NCI-H1930 (cell line): ENCODE measurements at places on chromosomes 4 and X.

DNA sequence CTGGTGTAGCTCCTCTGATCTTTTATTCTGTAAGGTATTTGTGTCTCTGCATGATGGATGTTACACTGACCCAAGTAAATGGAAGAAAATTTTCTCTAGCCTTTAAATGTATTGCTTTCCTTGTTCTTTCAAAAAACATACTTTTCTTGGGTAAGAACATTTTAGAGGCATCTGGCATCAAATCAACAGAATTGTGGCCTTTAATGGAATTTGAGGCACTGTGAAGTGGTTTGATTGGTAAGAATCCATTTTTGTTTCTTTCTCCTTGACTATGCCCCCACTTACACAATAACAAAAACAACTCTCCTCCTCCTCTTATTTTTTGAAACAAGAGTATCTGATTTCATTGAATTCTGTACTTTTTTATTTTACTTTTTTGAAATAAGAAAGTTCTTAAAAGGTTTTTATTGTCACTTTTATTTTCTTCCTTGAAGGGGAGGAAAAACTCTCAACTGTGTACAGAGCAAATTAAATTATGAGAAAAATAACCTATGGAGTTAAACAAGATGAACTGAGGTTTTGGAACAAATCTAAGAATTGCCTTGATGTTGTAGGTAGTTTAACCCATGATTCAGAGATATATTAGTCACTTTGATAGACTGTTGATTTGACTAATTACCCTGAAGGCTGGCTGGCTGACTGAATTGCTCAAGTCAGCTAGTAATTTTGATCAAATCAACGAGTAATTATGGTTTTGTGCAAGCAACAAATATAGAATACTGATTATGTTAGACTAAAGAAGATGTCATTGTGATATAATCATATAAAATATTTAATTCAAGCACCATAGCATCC lies 146.4 kb downstream of the FHIP1A start:
- DNase-seq, result no peak

- DNase-seq, result no peak
These were observed 12.5 kb downstream of the KLHL15 start for GRCh38 chrX:24014388-24015018.

DNA sequence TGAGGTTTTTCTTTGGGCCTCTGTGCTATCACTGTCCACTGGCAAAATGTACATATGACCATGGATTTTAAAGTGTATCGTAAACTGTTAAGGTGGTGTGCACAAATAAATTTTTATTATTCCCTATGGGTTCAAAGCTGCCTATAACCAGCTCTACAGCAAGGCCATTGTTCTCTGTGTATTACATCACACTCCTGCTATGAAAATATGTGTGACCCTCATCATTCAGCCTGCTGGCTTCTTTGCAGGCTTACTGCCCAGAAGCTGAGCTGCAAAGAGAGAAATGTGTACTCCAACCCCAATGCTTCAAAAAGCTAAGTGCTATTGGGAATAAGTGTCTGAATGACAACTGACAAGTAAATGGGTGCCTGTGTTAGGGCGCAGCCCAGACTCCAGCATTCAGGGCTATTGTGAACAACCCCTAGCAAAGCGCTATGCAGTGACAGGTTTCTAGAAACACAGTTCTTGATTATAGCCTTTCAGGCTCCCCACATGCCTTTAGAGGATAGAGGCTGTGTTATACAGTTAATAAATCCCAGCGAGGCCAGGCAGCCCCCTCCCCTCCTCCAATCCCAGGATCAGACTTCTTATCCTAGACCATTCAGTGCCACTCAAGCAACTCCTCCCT lies 220.4 kb upstream of the RADX start:
- DNase-seq, result no peak

GRCh38 chrX:70042399-70043371 lies 7.1 kb downstream of the AWAT2 start:
- no peak for DNase-seq

DNA sequence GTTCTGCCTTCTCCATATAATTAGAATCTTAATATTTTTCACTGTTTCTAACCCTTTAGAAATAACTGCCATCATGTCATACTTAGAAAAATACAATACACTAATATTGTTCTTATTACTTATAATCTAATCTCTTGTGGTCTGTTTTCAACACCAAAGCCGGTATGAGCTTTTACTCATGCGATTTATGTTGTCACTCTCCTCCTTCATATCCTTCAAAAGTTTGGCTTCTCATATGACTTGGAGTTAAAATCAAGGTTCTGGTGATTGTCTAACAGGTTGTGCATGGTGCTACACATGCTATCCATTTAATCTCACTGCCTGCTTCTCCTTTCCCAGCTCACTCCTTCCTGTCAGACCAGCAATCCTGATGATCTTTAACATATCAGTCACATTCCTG lies 1392.9 kb downstream of the ARAP2 start:
- no peak for DNase-seq

GRCh38 chr4:185404031-185404430 lies 7.4 kb downstream of the ANKRD37 start:
- DNase-seq, result no peak

- no peak for DNase-seq
These were observed 13.0 kb downstream of the RGN start for GRCh38 chrX:47091149-47091775.

DNA sequence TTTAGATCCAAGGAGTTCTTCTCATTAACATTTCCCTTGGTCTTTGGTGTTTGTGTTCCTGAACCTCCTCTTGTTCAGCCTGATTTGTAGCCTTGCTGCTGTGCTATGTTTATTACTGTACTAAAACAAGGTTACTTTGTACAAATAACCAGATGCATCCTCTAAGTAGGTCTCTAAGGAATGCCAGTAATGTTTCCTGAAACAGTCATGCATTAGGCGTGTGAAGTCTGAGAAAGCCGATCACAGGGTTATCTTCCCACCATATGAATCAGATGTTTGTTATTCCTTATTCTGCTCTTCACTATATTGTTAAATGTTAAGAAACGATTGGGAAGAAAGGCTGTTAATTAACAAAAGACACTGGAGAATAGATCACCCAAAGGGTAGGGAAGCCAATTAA lies 66.9 kb downstream of the GALNTL6 start:
- no peak for DNase-seq

DNA sequence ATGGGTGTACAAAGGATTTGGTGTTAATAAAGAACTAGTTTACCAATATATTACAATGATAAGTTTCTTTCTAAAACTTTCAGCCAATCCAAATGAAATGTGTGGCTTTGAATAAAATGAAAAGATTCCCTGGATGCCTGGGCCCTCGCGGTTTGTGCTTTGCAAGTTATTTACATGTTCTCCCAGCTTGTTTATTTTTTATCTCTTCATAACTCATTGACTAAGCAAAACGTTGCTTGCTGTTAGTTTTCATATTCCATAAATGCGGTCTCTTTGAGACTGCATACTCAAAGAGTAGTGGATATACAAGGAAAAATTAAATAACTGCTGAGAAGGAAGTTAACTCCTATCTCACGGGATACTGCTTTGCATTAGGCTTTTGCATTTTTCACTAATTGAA lies 26.0 kb downstream of the FHDC1 start:
- DNase-seq, result no peak

DNA sequence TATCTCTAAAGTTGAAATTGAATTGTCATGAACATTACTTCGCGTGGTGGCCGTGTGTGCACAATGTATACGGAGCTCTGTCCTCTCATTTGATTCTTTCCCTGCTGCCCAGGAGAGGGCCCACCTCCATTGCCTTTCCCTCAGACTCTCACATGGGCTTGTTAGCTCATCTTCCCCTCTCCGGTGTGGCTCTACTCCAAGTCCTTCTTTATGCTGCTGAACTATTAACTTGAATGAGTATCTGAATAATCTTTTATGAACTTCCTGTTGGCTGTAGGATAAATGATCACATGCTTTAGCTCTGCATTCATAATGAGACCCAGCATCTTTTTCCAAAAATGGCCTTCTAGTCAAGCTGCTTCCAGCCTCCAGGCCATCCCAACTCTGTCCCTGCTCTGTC lies 68.8 kb upstream of the CLNK start:
- no peak for DNase-seq

- DNase-seq, result no peak
These were observed 924 bp downstream of the EPHA5 start for GRCh38 chr4:65669111-65670019.

DNA sequence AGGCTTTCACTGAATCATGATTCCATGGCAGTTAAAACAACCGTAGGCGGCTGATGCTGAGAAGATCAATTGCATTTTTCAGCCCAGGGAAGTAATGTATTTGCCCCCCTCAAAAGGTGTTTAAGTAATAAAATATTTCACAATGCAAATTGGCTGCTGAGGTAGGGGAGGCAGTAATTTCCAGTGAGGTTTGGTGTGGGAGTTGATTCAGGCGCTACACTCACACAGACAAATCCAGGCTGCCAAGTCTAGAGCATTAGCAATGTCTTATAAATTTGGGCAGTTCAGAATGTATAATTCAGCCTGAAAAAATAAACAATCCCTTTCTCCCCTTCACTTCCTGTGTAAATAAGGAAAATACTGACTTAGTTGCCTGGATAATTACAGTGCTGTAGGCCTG lies 461.7 kb downstream of the IDS start:
- no peak for DNase-seq

GRCh38 chrX:114611018-114611619 lies 27.2 kb downstream of the HTR2C start:
- DNase-seq, result no peak

GRCh38 chrX:70049925-70050324 lies at the start of gene AWAT2:
Gene AWAT2 (minus strand): TSS chrX:70049938. CDS start chrX:70049932, 6 bp downstream.
- no peak for DNase-seq

DNA sequence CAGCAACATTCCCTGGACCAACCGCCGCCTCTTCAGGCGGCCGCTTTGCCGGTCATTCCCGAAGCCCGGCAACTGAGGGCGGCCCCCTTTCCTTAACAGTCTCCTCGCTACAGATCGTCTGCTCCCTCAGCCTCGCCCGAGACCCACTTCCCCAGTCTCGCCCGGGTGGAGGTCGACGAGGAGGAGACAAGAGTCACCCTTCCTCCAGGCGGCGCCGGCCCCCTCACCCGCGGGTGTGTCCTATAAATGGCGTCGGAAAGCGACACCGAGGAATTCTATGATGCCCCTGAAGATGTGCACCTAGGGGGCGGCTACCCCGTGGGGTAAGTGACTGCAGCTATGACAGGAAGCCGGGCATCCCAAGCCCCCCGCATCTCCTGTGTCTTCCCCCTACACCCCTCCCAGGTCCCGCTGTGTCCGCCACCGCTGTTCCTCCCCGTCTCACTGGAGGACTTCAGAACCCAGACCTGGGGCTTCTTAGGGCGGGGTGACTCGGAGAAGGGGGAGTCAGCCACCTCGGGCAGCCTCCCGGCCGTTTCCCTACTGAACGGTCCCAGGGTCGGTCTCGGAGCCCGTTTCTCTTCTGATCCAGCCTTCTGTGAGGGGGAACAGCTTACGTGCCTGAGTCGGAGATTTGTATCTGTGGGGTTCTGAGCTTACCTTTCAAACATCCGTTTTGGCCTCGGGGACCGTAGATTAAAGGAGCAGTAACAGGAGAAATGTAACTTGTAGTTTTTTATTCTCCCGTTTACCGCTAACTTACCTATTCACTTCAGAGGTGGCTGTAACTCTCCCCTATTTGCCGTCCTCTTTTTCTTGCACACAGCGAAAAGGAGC lies 570 bp downstream of the WDR44 start:
- DNase-seq, result peak; percentile 56

GRCh38 chrX:110804446-110804845 lies 8.8 kb upstream of the CHRDL1 start:
- no peak for DNase-seq

DNA sequence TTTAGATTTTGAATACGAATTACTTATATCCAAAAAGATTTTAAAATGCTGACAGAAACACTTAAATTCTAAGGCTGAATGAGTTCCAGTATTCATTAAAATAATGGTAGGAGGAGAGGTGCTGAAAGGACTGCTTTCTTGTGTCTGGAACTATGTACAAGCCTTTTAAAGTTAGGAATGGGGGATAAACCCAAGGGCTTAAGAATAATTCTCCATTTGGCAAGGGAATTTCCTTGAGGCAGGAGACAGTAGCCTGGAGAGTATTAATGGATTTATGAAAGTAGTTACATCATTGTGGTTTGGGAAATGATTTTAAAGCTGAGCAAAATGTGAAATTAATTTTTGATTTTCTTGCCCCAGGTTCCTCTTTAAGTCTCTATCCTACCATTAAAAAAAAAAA lies 266.5 kb upstream of the KCNIP4 start:
- no peak for DNase-seq

- DNase-seq, result no peak
These were observed 432.3 kb downstream of the GALNTL6 start for GRCh38 chr4:172245516-172245915.

DNA sequence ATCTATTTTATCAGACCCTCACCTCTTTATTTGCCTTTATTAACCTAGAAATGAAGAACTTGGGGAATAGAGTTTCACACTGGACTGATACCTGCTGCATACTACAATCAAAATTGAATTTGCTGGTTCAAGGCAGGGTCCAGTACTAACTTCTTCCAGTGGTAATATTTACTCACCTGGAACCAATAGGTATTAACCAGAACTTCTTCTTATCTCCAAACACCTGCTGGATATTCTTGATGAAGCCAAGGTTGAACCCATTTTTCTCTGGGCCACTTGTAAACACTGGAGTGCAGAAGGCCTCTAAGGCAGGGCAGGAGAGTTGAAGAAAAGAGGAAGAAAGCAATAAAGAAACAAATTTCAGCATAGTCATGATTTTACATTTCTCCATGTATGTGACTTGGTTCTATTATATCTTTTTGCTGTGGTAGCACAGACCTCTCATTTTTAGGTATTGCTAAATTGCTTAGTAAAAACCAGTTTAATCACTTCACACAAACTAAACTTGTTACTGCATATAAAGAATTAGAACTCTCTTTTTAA lies 101.1 kb downstream of the ZDHHC15 start:
- no peak for DNase-seq

DNA sequence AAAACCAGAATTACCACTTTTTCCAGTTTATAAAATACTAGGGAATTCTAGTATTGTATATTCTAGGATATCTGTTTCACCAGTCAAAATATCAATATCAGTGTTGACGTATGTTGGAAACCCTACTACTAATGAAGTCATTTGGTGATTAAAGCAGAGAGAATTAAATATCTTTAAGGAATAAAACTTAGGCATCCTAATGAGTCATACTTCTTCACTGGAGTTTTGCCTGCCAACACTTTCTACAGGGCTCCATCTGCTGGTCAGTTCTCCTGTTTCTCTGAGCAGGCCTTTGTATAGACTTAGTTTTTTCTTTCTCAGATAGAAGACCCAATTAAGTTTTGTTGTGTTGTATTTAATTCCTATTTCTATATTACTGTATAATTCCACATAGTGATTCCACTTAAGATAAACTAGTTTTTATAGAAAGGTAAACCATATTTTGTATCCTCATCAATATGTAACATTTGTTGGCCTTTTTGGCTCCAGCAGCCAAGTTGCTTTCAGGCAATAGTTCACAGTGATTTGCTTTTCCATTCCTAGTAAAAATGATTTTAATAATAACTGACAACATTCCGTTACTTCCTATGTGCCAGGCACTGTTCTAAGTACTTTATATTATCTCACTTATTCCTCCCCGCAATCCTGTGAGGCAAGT lies 3.5 kb downstream of the AP1AR start:
- DNase-seq, result no peak

GRCh38 chr4:827209-828081 lies 1.5 kb upstream of the CPLX1 start:
- no peak for DNase-seq
